Left lung (tissue), 14 donors: ENCODE measurements at places on chromosomes 4 and X. TPM values are rescaled to one million over a fixed set of nuclear protein-coding genes. Genes with fewer than 3 reads are reported as not detected.

BEX3 gene
- 373 TPM for polyA plus RNA-seq

OPN1MW3 gene
- not detected for polyA plus RNA-seq

ZNF275 gene
- polyA plus RNA-seq, result 15.7 TPM

FATE1 gene
- 0.38 TPM for polyA plus RNA-seq

GABRG1 gene
- polyA plus RNA-seq, result 0.70 TPM

RAB40A gene
- polyA plus RNA-seq, result 3.3 TPM

DNA sequence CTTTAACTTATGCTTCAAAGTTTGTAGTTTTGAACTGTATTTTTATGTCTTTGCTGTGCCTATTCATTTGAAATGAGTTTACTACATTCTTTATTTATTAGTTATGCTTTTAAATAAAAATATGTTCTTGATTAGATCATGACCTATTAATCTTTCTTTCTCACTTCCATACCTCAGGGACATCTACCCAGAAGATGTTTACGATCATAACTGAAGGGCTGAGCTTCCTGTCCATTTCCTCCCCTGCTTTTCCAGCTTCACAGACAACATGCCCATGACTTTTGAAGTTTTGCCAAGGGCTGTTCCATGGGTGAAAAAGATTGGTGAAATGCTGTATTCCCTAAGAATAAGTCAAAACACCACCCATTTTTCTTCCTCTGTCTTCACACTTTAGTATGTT, 99.7 kb upstream of the DDIT4L start:
- H3K27ac ChIP-seq, result no peak overlapping the region
- no peaks in the 10 kb centered on the region for H3K4me1 ChIP-seq
- no peak overlapping the region for H3K4me3 ChIP-seq

- H3K27ac ChIP-seq, result no peak overlapping the region
- no peaks in the 10 kb centered on the region for H3K27me3 ChIP-seq
- H3K36me3 ChIP-seq, result no peaks in the 10 kb centered on the region
- H3K4me1 ChIP-seq, result no peaks in the 10 kb centered on the region
- H3K4me3 ChIP-seq, result no peak overlapping the region
- DNase-seq, result no peak
These were observed 17.8 kb downstream of the ZNF185 start for GRCh38 chrX:152915541-152916241.

GRCh38 chr4:123841447-123842121, 445.0 kb downstream of the SPRY1 start:
- no peak for DNase-seq
- H3K4me3 ChIP-seq, result no peak overlapping the region
- H3K4me1 ChIP-seq, result no peaks in the 10 kb centered on the region
- no peaks in the 10 kb centered on the region for H3K36me3 ChIP-seq
- H3K27me3 ChIP-seq, result no peaks in the 10 kb centered on the region
- H3K27ac ChIP-seq, result no peak overlapping the region

DNA sequence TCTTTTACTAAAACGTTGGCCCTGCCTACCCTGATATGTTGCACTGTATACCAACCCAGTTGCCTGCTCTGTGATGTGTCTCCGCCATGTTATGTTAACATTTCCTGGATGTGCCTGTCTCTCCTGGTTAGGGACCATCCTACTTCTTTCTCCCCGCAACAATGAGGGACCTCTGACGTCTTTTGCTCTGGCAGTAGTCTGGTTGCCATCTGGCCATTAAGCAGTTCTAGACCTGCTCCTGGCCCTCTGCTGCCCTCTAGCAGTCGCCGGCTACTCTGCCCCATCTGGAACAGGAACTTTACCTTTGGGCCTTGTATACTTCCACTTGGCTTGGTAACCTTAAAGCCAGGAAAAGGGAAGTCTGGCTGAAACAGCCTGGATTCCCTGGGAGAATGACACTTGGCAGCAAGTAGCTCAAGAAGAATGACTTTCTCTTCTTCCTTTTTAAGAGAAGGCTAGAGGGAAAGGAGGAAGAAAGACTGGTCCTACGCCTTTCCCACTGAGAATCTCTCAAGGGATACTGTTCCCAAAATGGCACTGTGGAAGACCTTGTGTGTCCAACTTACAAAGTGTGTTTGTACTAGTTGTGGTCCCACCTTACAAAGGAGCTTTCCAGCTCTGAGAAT, 63.5 kb downstream of the GPC3 start:
- no peaks in the 10 kb centered on the region for H3K27me3 ChIP-seq
- DNase-seq, result no peak
- no peak overlapping the region for H3K4me3 ChIP-seq

DNA sequence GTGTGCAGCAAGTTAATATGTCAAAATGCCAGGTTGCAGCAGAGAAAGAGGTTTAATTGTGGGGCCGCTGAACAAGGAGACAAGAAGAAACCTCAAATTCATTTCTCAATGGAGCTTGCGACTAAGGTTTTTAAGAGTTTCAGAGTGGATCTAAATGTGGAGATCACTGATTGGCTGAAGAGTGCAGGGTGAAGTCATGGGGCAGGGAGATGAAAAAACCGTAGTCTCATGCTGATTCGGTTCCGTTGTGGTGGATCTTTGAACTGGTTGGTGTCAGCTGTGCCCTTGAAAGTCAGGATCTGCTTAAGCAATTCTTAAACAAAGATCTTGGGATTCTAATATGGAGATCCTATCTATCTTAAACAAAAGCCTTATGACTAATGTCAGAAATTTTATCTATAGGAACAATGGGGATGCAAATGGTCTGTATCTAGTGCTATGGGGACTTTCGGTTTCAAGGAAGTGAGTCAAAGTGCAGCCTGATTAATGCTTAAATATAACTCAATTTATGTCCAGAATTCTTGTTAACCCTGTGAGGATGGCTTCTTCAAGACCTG, 173.9 kb upstream of the CENPE start:
- DNase-seq, result no peak
- no peak overlapping the region for H3K4me3 ChIP-seq
- no peaks in the 10 kb centered on the region for H3K4me1 ChIP-seq
- no peaks in the 10 kb centered on the region for H3K27me3 ChIP-seq
- H3K36me3 ChIP-seq, result no peaks in the 10 kb centered on the region
- H3K27ac ChIP-seq, result no peak overlapping the region

- H3K4me1 ChIP-seq, result no peaks in the 10 kb centered on the region
- no peaks in the 10 kb centered on the region for H3K36me3 ChIP-seq
- no peak overlapping the region for H3K27ac ChIP-seq
These were observed 6.6 kb upstream of the HNRNPD start for GRCh38 chr4:82380344-82380743.

DNA sequence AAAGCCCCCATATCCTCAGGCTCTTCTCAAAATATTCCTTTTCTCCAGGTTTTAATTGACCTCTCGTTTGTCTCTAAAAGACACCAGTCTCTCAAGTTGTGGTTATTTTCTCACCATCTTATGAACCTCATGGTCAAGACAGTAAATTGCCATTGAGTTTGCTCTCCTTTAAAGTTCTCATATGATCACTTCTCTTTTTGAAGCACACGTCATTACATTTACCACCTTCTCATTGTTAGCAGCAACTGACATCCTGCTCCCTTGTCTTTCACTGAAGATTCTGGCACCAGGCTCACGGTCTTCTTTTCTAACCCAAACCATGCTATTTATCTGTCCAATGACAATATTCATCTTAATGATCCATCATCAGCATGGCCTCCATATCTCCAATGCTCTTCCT, 324.2 kb downstream of the TMA16 start:
- no peak overlapping the region for H3K4me3 ChIP-seq
- DNase-seq, result no peak
- H3K27ac ChIP-seq, result no peak overlapping the region

DNA sequence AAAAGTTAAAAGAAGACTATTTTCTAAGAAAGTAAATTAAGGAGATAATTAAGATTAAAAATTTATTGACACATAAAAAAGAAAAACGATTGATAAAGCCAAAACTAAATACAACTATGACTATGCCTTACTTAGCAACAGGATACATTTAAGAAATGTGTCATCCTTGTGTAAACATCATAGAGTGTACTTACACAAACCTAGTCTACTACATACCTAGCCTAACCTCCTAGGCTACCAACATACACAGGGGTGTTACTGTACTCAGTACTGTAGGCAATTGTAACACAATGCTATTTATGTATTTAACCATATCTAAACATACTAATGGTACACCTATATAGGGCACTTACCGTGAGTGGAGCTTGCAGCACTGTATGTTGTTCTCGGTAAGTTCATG, 108.3 kb downstream of the ANXA10 start:
- no peak overlapping the region for H3K4me3 ChIP-seq
- H3K27ac ChIP-seq, result no peak overlapping the region
- H3K36me3 ChIP-seq, result peaks cover 3% of the 10 kb centered on the region
- no peaks in the 10 kb centered on the region for H3K4me1 ChIP-seq

- no peak overlapping the region for H3K27ac ChIP-seq
- H3K36me3 ChIP-seq, result no peaks in the 10 kb centered on the region
- H3K4me1 ChIP-seq, result no peaks in the 10 kb centered on the region
- no peak overlapping the region for H3K4me3 ChIP-seq
- H3K27me3 ChIP-seq, result no peaks in the 10 kb centered on the region
These were observed 7.0 kb upstream of the AMTN start for GRCh38 chr4:70511365-70511764.

DNA sequence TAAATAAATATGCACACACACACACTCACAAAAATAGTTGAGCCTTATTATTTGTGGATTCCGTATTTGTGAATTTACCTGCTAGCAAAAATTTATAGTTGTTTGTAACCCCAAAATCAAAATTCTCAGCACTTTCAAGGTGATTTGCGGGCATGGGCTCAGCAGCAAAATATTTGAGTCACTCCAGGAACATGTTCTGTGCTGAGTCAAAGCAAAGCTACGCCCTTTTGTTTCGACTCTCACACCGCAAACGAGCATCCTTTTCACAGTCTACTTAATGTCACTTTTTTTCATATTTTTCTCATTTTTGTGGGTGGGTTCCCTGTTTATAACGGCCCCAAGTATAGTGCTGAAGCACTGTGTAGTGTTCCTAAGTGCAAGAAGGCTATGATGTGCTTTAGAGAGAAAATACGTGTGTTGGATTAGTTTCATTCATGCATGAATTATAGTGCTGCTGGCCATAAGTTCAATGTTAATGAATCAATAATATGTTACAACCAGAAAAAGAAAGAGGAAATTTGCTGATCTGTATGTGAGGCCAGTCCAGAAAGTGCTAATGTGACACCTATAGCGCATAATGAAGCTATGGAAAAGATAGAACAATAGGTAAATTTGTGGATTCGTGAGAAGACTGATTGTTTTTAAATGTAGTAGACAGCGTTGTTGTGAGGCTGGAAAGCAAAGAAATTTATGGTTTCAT, 723.2 kb upstream of the AGA start:
- no peak overlapping the region for H3K27ac ChIP-seq
- no peak for DNase-seq
- no peak overlapping the region for H3K4me3 ChIP-seq
- H3K27me3 ChIP-seq, result no peaks in the 10 kb centered on the region
